ENCODE measurements at places on chromosomes 7 and 10.

- DNase-seq: no peak
Measured at GRCh38 chr10:81724431-81724830, 150.6 kb upstream of the NRG3 start.

- no peak for DNase-seq
Measured at GRCh38 chr7:131550846-131551245, 5.6 kb downstream of the PODXL start.

GRCh38 chr10:97810446-97810845 lies 38.6 kb upstream of the SFRP5 start:
- no peak for DNase-seq

- no peak for DNase-seq
Measured at GRCh38 chr10:100945754-100946153, 23.6 kb upstream of the SEMA4G start.

- DNase-seq: no peak
Measured at GRCh38 chr10:69486922-69487730, 35.9 kb downstream of the TSPAN15 start.

DNA sequence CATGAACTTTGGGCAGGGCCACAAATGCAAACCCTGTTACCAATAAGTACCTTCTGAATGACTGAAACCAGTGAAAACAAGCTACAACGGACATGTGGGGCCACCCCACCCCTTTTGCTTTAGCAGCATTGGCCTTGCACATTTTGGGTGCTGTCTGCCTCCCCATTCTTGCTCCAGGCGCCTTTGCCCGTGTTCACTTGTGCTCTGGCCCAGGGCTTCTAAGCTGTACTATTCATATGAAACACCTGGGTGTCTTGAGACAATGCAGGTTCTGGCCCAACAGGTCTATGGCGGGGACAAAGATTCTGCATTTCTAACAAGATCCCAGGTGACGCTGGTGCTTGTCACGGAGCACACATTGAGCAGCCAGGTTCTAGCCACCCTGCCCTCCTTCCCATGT lies 96.5 kb upstream of the SDK1 start:
- no peak for DNase-seq

DNA sequence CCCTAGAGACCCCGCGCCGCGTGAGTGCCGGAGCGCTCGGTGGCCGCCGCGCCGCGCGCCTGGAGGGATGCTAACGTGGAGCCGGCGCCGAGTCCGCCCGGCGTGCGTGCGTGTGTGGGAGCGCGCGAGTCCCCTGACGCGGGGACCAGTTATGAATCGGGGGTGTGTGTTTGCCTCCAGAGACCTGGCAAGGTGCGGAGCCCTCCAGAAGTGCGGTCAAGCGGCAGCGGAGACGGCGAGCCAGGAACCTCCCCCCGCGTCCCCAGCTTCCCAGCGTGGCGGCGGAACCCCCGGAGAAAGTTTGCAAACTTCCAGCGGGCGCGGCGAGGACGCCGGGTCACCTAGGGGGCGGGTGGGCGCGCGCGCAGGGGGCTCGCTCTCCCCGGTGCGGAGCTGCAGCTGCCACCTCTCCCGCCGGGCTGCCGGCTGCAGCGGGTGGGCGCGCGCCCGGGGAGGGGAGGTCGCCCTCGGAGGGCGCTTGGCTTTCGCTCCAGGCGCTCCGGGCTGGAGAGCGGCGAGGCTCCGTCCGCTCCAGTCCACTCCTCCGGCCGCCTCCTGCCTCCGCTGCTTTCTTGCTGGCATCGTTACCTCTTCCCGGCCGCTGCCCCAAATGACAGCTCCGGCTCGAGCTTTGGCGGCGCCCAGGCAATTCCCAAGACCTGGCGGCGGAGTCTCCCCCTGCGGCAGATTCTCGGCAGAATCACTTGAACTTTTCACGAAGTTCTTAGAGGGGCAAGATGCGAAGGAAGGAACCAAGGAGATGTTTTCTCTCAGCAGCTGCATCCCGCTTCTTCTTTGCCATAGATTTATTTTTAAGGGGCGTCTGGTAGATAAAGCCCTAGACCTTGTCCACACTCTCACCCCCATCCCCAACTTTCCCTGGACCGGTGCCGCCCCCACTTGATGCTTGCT lies 2.3 kb upstream of the CREB5 start:
- no peak for DNase-seq

GRCh38 chr7:1889556-1890181 lies 219.6 kb downstream of the ELFN1 start:
- no peak for DNase-seq
